Activated CD8-positive, alpha-beta memory T cell treated with anti-CD3 and anti-CD28 coated beads for 48 hours (primary cell): ENCODE measurements at places on chromosomes 7 and 10.

DNA sequence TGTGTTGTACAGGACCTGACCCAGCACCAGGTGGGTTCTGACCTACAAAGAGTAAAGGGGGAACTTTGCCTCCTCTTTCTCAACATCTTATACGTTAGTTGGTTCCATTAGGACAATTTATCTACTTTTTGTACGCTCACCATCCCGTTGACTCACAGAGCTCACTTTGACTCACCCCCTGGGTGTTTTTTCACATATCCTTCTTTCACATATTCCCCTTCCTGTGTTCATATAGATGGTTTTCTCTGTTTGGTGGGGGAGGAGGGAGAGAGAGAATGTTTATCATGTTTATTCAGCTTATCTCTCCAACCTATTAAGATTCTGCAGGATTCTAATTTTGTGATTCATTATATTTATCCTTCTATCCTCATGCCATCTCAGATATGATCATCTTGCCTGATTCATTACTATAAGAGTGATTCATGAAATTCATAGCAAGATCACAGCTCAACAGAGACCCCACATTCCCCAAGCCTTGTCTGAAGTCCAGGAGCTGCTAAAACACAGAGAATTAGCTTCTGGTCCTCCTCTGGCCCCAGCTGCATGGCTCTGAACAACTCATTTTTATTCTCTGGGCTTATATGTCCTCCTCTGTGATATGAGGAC is 37.2 kb downstream of the PRSS2 start:
- DNase-seq, result no peak

- no peak for DNase-seq
These were observed 1.1 kb upstream of the HOXA1 start for GRCh38 chr7:27096768-27097514.

- no peak for DNase-seq
These were observed 75.8 kb upstream of the NRP1 start for GRCh38 chr10:33410096-33410859.

DNA sequence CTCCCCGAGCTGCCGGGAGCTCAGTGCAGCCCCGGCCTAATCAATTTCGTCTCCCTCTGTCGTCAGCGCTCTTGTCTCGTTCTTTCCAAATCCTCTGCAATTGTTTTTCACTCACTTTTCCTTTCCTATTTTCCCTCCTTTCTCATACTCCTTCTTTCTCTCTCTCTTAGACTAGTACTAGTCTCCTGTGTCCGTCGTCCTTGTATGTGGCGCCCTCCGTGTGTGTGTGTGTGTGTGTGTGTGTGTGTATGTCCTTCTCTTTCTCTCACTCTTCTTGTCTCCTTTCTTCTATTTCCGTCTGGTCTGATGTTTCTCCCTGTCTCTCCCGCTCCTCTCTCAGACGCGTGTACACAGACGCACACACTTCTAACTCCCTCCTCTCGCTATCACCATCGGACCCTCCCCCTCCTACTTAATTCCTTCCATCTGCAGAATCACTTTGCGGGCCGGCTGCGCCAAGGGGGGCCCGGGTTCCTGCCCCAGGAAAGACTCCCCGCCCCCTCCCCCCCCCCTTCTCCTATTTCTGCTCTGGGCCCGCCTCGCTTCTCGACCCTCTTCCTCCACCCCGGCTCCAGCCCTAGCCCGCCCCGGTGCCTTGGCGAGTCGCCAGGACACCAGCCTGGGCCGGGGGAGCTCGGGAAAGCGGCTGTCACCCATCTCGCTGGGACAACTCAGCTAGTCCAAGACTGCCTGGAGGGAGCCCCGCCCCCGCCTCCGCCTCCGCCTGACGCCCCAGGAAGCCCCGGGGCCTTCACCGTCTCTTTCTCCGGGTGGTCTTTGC is 743 bp upstream of the ZCCHC24 start:
- no peak for DNase-seq

DNA sequence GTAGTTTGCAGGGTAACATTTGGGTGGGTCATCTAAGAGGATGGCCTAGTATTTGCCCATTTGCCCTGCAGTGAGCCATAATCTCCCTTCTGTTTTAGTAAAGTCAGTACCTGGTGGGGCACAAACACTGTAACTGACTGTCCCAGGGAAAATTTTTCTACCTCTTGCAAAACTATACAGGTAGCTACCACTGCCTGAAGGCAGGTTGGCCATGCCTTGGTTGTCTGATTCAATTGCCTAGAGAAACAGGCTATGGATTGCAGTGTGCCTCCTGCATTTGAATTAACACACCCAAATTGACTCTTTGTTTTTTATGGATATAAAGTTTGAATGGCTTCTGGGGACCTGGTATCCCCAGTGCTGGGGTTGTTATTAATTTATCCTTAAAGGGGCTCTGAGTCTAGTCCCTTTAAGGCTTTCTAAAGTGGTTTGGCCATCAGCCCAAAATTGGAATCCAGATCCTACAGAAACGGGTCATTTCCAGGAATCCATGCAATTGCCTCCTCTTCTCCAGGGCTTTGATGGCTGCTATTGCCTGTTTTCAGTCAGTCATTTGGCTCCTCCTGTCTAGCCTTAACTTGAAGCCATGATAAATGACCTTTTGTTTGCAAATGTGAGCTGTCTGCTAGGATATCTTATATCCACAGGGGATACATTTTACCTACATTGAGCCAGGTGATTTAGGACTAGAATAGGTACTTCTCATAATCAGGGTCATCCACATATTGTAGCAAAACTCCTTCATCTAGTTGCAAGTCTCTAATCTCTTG is 89.1 kb downstream of the STRA8 start:
- DNase-seq, result no peak

DNA sequence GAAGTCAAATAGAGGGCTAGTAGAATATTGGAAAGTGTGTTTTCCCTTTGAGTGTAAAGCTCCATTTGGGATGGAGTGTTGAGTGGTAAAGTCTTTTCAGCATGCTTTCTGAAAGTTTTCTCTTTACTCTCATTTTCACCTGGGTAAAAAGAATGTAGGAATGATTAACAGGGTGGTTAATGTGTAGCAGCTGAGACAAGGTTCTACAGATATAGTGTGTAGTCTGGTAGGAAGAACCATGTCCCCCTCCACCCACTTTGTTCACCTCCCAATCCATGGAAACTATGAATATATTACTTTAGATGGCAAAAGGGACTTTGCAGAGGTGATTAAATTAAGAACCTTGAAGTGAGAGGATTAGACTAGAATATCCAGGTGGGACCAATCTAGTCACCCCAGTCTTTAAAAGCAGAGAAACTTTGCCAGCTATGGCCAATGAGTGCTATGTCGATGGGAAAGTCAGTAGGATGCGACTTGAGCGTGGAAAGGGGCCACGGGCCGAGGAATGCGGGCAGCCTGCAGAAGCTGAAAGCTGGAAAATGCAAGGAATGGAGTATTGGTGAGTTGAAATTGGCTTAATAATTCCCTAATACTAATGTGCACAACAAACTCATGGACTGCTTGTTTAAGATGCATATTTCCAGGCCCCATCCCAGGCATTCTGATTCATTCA is 166.3 kb upstream of the AHR start:
- no peak for DNase-seq
